Osteocyte (in vitro differentiated cells): ENCODE measurements at places on chromosomes 4 and X. TPM values are rescaled to one million over a fixed set of nuclear protein-coding genes. Genes with fewer than 3 reads are reported as not detected.

DNA sequence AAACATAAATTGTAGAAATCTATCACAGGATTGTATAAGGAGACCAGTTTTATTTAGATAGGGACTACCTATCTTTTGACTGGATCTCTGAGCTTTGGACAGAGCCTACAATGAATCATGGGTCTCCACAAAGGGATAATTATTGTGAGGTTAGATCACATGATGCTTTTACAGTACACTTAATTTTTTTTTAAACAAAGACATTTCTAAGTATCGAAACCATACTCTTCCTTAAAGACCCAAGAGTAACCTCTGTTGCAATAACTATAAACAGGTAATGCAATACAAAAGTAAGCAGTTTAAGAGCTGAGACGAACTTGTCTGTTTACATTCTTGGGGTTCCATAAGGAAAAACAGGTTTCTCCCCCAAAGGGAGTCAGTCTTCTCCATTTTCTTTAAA, 64.3 kb upstream of the GABRE start:
- H3K27me3 ChIP-seq = no peaks in the 10 kb centered on the region
- H3K27ac ChIP-seq = no peak overlapping the region
- no peaks in the 10 kb centered on the region for H3K4me1 ChIP-seq
- no peaks in the 10 kb centered on the region for H3K36me3 ChIP-seq
- no peak overlapping the region for H3K4me3 ChIP-seq

DNA sequence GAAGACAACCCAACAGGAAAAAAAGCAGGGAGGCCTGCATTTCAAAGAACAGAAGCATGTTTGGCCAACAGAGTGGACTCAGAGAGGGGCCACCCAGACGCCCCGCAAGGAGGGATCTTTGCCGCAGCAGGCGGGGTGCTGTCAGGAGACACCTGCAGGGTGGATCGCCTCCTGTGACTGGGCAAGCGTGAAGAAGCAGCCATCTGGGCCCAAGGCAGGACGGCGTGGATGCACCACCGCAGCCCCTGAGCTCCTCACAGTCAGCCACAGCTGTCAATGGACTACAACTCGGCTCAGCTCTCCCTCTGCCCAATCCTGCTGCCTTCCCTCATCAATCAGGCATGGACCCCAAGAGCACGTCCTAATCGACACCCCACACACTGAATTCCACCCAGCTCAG, 32.0 kb upstream of the MAN2B2 start:
- no peaks in the 10 kb centered on the region for H3K4me1 ChIP-seq
- no peak overlapping the region for H3K4me3 ChIP-seq
- peaks cover 9% of the 10 kb centered on the region for H3K27me3 ChIP-seq
- no peak overlapping the region for H3K27ac ChIP-seq
- no peaks in the 10 kb centered on the region for H3K36me3 ChIP-seq
- DNase-seq = no peak

- no peak overlapping the region for H3K4me3 ChIP-seq
- H3K4me1 ChIP-seq = no peaks in the 10 kb centered on the region
- no peak overlapping the region for H3K27ac ChIP-seq
- no peak for DNase-seq
- peaks cover 23% of the 10 kb centered on the region for H3K27me3 ChIP-seq
These were observed 35.7 kb downstream of the ACE2 start for GRCh38 chrX:15564981-15565579.

GRCh38 chrX:131709553-131709952, 165.7 kb downstream of the OR13H1 start:
- H3K4me3 ChIP-seq = no peak overlapping the region
- H3K4me1 ChIP-seq = no peaks in the 10 kb centered on the region
- no peaks in the 10 kb centered on the region for H3K27me3 ChIP-seq
- DNase-seq = no peak
- H3K36me3 ChIP-seq = peaks cover 2% of the 10 kb centered on the region

DNA sequence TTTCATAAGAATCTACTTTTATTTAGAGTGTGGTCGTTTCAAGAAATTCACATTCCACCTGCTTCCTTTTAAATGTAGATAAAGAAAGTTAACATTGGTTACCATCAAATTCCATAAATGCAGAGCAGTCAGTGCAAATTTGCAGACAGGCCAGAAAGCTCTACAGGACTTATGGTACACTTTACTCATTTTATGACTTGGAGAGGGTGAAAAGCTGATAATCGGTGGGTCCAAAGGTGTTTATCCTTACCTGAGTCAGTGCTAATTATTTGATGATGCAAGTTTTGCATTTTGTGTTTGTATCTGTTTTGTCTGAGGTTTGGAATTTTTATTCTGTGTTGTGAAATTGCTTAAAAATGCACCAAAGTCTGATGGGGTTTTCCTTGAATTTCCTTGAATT, 193.3 kb downstream of the PALLD start:
- peaks cover 58% of the 10 kb centered on the region for H3K4me1 ChIP-seq
- H3K36me3 ChIP-seq = peaks cover 58% of the 10 kb centered on the region
- H3K27me3 ChIP-seq = no peaks in the 10 kb centered on the region
- peak overlapping the region; percentile 91 for H3K27ac ChIP-seq

GRCh38 chr4:30726090-30726675, 6.0 kb downstream of the PCDH7 start:
- no peaks in the 10 kb centered on the region for H3K27me3 ChIP-seq
- DNase-seq = no peak
- H3K4me1 ChIP-seq = peaks cover 52% of the 10 kb centered on the region
- peak overlapping the region; percentile 74 for H3K27ac ChIP-seq

GRCh38 chrX:103464072-103464773, 55.1 kb downstream of the RAB40A start:
- H3K27ac ChIP-seq = peak overlapping the region; percentile 67
- H3K27me3 ChIP-seq = no peaks in the 10 kb centered on the region
- DNase-seq = no peak
- H3K36me3 ChIP-seq = no peaks in the 10 kb centered on the region

DNA sequence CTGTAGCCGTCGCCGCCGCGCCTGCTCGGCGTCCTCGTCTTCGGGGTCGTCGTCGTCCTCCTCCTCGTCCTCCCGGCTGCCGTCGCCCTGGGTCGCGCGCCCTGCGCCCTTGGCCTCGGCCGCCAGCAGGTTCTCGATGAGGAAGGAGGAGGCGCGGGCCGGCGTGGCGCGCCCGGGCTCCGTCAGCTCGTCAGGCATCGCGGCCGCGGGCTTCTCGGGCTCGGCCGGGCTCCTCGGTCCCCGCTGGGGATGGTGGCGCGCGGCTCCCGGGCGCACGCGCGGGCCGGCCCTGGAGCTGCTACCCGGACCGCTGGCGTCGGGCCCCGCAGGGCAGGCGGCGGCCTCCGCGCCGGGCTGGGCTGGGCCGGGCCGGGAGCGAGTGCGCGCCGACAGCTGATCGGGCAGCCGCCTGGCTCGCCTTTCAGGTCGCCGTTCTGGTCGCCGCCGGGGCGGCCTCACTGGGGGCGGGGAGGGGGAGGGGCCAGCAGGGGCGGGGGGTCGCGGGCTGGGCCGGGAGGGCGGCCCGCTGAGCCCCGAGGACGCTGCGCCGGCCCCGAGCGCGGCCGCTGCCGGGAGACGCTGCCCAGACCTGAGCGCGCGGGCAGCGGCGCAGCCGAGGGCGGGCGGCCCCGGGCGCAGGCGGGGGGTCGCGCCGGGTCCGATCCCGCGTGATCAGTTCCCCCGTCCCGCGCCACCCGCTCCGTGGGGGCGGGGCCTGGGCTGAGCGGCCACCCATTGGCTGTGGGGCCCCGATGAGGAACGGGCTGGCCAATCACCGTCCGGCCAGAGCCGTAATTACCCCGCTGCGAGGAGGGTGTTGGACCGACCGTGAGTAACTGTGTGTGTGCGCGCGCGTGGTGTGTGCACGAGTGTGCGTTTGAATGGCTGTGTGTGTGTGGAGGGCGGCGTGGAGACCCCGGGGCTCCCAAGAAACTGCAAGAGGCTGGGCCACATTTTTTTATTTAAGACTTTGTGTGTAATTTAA, at the start of gene HMX1:
Gene HMX1 (minus strand): TSS at position 423 of the 985 bp plus-strand sequence. CDS start 225 bp downstream, at position 198.
- peak; percentile 91 for DNase-seq
- no peaks in the 10 kb centered on the region for H3K36me3 ChIP-seq
- H3K27me3 ChIP-seq = peaks cover 47% of the 10 kb centered on the region
- H3K4me1 ChIP-seq = peaks cover 10% of the 10 kb centered on the region

- peaks cover 8% of the 10 kb centered on the region for H3K4me1 ChIP-seq
- no peaks in the 10 kb centered on the region for H3K27me3 ChIP-seq
- no peak for DNase-seq
- no peak overlapping the region for H3K4me3 ChIP-seq
These were observed 39.8 kb upstream of the TMEM131L start for GRCh38 chr4:153426207-153426885.

GRCh38 chrX:43878906-43879526, 3.2 kb downstream of the MAOB start:
- DNase-seq = no peak
- H3K4me3 ChIP-seq = no peak overlapping the region
- peaks cover 5% of the 10 kb centered on the region for H3K27me3 ChIP-seq
- no peaks in the 10 kb centered on the region for H3K4me1 ChIP-seq
- no peak overlapping the region for H3K27ac ChIP-seq

DNA sequence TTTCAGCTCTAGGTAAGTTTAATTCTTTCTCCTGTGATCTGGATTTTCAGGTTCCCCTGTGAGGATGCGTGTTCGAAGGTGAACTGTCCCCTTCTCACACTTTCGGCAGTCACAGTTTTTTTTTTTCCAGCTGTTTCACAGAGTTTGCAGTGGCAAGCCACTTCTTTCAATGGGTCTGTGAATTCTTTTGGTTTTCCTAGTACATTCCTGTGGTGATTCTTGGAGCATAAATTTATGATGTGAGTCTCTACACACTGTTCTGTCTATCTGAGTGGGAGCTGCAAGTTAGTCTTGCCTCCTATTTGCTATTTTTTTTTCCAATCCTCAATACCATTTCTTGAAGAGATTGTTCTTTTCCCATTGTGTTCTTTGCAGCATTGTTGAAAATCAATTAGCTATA, 595.5 kb downstream of the RAPGEF2 start:
- H3K4me3 ChIP-seq = no peak overlapping the region
- no peaks in the 10 kb centered on the region for H3K36me3 ChIP-seq
- H3K27ac ChIP-seq = no peak overlapping the region
- H3K4me1 ChIP-seq = peaks cover 2% of the 10 kb centered on the region
- H3K27me3 ChIP-seq = peaks cover 8% of the 10 kb centered on the region

GRCh38 chrX:149487292-149487691, 17.8 kb downstream of the IDS start:
- H3K27ac ChIP-seq = no peak overlapping the region
- no peak for DNase-seq
- H3K36me3 ChIP-seq = peaks cover 17% of the 10 kb centered on the region
- no peaks in the 10 kb centered on the region for H3K27me3 ChIP-seq

DNA sequence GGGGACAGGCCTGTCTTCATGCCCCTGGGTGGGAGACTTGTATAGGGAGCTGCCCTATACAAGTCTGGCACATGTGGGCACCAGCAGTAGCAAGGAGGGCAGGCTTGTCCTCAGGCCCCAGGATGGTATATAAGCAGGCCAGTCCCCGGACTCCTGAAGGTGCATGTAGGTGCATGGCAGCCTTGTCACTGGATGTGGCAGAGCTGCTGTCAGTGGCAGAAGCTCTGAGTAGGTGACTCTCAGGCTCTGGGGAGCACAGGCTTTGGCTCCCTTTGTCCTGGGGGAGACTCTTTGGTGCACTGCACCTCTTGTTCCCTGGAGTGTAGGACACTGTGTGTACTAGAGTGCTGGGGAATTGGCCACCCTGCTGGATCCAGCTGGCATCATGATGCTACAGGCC, 376.7 kb upstream of the DIPK2B start:
- DNase-seq = no peak
- H3K4me3 ChIP-seq = no peak overlapping the region
- peaks cover 2% of the 10 kb centered on the region for H3K36me3 ChIP-seq
- H3K4me1 ChIP-seq = no peaks in the 10 kb centered on the region
- no peaks in the 10 kb centered on the region for H3K27me3 ChIP-seq
- H3K27ac ChIP-seq = no peak overlapping the region

- no peaks in the 10 kb centered on the region for H3K27me3 ChIP-seq
- H3K4me1 ChIP-seq = no peaks in the 10 kb centered on the region
- no peak for DNase-seq
- no peaks in the 10 kb centered on the region for H3K36me3 ChIP-seq
These were observed 96.4 kb upstream of the ARX start for GRCh38 chrX:25112156-25112555.

- no peak for DNase-seq
- H3K27me3 ChIP-seq = no peaks in the 10 kb centered on the region
- no peaks in the 10 kb centered on the region for H3K36me3 ChIP-seq
- no peaks in the 10 kb centered on the region for H3K4me1 ChIP-seq
These were observed 448.9 kb upstream of the PABPC4L start for GRCh38 chr4:134650461-134650860.

Gene FRMD7
- total RNA-seq = 0.30 and 0.44 TPM in 2 replicates

Gene AMOT
- total RNA-seq = 6.7 and 7.2 TPM in 2 replicates

Gene NRK
- 5.5 and 5.6 TPM in 2 replicates for total RNA-seq

Gene DCX
- total RNA-seq = not detected in 2 replicates

Gene GSPT2
- total RNA-seq = 14.5 and 15.3 TPM in 2 replicates

Gene BMPR1B
- 1.5 and 2.4 TPM in 2 replicates for total RNA-seq
